Activated T-cell treated with anti-CD3 and anti-CD28 coated beads for 4 hours (primary cell): ENCODE measurements at places on chromosomes 3 and 15.

- no peak for DNase-seq
Observed at GRCh38 chr15:36763685-36764084, 184.3 kb downstream of the CDIN1 start.

DNA sequence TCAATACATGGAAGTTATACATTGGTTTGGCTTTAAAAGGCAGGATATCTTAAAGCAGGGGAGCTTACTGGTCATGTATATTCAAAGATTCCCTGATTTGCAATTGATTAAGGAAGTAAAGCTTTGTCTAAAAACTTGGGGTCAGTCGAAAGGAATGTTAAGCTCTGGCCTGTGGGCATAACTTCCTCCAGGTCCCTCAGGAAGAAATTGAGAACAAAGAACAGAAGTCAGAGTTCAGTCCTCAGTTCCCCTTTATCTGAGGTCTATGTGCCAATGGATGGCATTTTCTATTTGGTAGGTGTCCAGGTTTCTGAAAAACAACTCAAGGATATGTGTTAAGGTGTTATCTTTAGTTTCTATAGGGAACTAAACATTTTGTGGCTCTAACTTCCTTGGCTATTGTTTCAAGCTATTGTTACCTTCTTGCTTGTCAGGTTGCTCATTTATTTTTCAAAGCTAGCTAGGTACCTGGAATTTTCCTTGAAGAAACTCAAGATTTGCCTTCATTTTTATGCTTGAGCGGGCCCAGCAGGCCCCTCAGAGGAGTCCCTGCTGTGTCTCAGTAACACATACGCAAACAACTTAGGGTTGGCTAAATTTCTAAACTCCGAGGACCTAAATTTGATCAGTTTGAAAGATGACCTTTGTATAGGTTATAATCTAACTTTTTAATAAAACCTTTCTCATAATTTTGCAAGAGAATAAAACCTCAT, 135.0 kb upstream of the UBE2E2 start:
- DNase-seq, result no peak

GRCh38 chr15:68768321-68768720, 52.4 kb downstream of the ANP32A start:
- DNase-seq, result no peak

GRCh38 chr3:121969631-121970030, 52.4 kb downstream of the ILDR1 start:
- no peak for DNase-seq

- no peak for DNase-seq
Observed at GRCh38 chr3:162292409-162292808, 795.8 kb downstream of the OTOL1 start.

DNA sequence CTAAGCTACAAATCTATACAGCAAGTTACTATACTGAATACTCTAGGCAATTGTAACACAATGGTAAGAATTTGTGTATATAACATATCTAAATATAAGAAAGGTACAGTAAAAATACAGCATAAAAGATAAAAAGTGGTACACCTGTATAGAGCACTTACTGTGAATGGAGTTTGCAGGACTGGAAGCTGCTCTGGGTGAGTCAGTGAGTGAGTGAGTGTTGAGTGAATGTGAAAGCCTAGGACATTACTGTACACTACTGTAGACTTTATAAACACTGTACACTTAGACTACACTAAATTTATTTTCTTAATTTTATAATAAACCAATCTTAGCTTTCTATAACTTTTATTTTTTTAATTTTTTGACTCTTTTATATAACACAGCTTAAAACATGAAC, 123.1 kb downstream of the ZMAT3 start:
- no peak for DNase-seq

DNA sequence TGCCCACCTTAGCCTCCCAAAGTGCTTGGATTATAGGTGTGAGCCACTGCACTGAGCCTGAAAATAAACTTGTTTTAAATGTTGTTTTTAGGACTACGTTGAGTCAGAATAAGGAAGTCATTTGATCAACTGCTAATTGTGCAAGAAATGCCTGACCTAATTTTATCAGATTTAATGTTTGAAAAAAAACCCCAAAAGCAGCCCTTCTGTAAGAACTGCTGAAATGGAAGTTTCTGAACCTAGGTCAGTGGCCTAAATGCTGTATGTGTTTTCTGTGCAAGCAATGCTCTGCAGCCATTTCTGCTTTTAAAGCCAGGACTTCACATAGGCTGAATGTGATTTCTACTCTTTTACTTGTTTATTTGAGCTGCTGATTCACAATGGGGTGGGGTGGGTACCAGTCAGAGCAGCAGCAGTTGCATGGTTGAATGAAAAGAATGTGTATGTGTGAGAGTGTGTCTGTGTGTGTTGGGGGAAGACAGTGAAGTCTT, 6.6 kb downstream of the GPX1 start:
- no peak for DNase-seq

- DNase-seq, result no peak
Observed at GRCh38 chr3:62046326-62046725, 327.0 kb downstream of the FEZF2 start.

DNA sequence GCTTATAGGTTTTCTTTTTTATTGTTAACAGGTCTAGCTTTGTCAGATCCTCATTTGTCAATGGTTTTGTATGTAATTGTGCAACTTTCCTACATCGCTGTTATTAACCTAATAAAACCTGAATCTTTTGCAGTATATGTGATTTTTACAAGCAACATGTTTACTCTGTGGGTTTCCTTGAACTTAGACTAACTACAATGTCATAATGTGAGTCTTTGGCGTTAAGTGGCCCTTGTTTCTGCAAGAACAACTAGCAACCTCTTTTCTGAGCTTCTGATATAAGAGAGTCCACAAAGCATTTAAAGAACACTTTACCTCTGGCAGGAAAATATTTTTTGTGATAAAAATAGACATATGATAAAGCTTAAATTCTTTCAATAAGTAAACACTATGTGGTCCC, 230.3 kb upstream of the CFAP20DC start:
- no peak for DNase-seq

DNA sequence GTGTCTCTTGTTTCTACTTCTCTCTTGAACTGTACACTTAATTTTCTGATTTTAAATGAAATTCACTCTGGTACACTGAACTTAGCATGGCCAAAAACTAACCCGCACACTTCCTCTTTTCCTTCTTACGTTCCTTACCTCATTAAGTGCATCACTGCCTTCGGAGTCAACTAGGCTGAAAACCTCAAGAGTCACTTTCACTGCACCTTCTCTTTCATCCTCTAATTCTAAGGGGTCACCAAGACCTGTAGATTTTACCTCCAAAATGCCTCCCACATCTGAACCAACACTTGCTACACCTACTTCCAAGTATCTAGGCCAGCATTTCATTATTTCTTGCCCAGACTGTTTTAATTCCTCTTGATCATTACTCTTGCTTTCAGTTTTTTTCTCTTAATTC, 6.6 kb downstream of the CBLB start:
- no peak for DNase-seq

GRCh38 chr3:105906836-105907235, 38.0 kb upstream of the CBLB start:
- no peak for DNase-seq

- DNase-seq, result no peak
Observed at GRCh38 chr3:43584043-43584826, 37.6 kb downstream of the ANO10 start.

DNA sequence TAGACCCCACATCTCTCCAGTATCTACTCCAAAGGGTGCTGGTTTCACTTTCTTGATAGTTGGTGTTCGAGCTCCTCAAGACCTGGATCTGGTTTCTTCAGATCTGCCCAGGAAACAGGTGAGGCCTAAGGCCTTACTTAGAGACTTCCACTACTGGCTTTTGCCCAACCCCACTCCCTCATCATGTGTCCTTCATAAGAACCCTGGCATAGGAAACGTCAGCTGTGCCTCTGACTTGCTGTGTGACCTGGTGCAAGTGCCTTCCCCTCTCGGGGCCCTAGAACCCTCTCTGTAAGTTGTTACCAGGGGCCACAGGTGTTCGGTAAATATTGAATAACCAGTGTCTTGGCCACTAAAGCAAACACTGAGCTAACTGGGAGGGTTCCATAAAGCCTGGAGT, 3.9 kb downstream of the OXTR start:
- no peak for DNase-seq

DNA sequence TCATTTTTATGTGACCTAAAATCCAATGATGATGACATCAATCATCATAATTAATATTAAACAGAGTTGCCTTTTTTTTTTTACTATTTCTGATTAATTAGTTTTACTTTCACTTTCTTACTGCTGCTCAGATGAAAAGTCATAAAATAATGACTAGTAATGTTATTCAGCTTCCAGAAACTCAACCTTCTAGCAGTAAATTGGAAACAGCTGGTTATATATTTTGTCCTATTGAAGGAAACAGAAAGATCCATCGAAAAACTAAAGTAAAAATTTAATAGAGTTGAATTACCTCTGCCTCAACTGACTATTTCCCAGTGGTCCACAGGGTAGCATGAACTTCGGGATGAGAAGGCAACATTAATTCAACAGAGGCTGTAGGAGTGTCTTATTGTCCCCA, 107.1 kb upstream of the PTX3 start:
- no peak for DNase-seq

- no peak for DNase-seq
Observed at GRCh38 chr3:95899911-95900310, 914.5 kb upstream of the EPHA6 start.

GRCh38 chr15:37691911-37692310, 242.5 kb upstream of the TMCO5A start:
- DNase-seq, result no peak

DNA sequence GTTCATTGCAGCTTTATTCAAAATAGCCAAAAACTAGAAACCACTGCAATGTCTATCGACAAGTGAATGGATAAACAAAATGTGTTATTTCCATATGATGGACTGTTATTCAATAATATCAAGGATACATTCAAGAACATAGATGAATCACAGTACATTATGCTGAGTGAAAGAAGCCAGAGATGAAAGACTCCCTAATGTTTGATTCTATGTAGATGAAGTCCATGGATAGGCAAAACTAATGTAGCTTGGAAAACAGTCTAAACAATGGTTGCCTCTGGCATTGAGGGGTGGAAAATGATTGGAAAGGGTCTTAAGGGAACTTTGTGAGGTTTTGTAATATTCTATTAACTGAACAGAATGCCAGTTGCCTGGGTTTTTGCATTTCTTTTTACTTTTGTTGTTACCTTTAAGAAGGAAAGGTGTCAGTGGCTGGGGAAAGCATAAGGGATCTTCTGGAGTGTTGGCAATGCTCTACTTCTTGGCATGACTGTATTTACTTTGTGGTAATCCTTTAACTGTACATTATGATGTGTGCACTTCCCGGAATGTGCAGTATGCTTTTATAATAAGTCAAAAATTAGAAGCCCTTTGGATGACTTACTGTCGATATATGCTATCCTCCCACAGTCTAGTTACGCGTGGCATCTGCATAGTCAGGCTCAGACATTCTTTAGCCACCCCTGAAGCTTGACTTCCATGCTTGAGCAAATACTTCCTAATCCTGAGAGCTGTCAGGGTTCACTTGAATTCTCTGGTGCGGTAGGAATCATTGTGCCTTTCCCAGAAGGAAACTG, 20.5 kb upstream of the ATP10A start:
- no peak for DNase-seq

DNA sequence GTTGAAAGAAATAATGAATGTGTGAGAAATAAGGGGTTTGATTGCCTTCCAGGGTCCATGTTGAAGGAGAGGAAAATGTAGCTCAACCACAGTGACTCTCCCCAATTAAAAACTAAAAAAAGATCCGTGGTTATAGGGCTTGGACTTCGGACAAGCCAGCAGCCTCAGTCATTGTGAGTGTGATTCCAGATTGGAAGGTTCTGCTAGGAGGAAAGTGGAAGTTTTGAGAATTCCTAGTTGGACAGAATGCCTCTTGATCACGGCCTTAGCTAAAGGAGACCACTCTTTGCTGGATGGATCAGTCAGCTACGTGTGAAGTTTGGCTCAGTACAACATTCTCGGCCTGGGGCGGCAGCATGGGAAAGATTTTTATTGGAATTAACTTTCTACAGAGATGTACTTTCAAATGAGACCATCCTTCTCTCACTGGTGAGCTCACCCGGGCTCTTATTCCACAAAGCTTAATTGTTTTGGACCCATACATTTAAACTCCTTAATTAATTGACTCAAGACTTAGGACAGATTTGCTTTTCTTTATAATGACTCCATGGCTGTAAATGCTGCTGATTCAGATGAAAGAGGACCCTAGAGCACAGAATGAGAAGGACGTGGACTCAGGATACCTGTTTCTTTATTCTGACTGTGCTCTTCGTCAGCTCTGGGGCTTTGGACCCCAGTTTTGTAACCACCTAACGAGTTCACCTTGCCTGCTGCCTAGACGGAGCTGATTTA, 27.5 kb downstream of the FLNB start:
- DNase-seq, result no peak

DNA sequence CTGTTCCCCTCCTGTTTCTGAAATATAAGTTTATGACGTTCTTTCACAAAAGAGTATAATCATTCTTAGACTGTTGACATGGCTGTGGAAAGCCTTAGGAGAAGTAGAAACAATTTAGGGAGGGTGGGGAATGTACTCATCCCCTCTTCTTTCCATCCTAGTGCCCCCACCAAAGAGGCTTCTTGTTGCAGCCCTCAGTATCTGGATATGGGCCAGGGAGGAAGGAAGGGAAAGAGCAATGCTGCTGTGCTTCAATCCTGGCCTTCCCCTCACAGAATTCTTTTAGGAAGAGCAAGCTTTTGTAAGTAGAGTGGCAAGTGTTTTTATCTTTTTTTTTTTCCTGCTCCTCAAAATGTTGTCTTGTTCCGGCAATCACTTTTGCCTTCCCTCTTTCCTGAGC, 1.7 kb downstream of the INAFM2 start:
- DNase-seq, result no peak

DNA sequence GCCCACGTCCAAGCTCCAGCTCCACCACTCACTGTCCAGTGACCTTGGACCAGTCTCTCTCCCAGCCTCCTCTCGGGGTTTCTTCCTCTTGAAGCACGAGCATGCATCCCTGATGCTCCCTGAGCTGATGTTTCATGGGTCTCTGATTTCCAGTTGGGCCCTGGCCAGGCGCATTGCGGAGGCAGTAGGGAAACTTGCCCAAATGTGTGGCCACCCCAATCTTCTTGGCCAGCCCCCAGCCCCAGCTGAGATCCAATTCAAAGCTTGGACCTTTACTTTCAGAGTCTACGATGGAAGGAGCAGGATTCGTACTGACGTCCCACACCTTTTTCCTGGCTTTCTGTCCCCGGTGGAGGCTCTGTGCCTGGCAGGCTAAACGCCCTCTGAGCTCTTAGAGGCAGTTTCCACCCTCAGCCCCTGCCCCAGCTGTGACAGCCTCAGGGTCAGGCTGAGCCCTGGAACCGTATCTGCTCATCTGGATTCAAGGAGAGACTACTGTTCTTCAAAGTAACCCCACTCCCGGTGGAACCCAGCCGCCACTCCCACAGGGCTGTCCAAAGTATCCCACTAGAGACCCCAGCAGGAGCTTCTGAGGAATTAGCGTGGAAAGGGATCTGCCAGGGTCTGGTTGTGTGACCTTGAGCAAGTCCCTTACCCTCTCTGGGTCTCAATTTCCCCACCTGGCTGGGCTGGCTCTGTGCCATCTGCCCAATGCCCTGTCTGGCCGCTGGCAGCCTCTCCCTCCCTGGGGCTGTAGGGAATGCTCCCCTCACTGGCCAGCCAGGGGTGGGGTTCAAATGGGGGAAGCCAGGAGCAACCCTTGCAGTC, 37.4 kb downstream of the CPN2 start:
- no peak for DNase-seq
